T-cell (primary cell): ENCODE measurements at places on chromosomes 7 and 10.

DNA sequence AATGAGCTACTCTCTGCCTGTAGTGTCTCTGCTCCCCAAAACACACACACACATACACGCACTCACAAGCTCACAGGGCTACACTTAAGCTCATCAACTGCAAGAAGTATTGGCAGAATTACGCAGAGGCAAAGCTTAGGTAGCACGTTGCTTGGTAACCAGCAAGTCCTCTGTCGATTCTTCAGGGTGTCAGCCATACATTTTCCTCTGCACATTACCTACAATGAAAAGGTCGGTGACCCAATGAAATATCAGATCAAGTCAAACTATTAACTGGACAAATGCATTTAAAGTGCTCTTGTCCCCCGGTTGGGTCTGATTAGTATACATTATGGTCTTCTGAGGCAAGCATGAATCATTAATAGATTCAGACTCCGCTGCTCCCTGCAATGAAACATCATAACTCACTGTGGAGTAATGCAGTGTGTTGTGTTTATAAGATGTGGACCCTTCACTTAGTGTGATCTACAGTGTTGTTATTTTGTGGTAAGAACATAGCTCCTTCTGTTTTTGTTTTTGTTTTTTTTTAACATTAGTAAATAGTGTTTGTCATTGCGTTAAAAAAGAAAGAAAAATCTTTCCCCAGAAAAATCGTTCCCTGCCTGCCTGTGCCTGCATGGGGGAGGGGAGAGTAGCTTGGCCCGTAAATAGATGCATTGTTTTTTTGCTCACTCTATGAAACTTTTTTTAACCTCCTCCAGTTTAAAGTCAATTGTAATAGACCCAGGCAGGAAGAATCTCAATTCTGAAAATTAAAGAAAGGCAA, 325.5 kb downstream of the SFMBT2 start:
- no peak for DNase-seq

DNA sequence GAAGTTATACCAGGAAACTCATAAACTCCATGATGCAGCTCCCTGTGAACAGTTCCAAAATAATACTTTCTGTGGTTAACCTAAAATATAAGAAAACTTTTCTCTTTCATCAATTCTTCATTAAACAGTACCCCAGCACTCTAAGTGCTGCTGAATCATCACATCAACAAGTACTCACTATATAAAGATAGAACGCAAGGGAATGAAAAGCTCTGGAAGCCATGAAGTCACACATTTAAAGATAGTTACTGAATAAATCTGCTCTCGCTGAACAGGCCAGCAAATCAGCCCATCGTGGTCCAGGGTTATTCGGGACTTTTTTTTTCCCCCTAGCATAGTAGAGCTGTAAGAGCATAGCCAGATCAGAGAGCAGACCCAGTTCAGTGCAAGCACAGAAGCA, 254.3 kb downstream of the IPMK start:
- no peak for DNase-seq

- no peak for DNase-seq
These were observed 11.4 kb upstream of the KCP start for GRCh38 chr7:128921866-128922440.

- no peak for DNase-seq
These were observed 490.3 kb downstream of the SDK1 start for GRCh38 chr7:3791327-3791726.

DNA sequence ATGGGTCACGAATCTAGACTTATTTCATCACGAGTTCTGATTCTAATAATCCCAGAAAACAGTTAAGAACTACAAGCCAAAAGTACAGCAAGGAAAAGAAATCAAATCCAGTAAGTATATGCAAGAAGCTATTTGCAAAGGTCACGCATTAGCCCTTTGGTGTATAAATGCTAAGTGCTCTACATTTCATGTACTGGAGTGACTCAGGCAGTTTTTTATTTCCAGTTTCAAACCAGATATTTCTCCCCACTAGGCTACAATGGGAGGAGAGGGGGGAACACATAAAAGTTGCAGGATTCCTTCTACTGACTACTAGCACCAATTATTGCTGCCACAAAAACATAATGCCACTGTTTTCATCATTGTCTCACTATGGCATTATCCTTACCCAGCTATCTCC, 148.0 kb downstream of the NRCAM start:
- DNase-seq, result no peak
